ENCODE measurements at places on chromosomes 2 and 18.

GRCh38 chr2:73999881-74000597, 15.3 kb downstream of the TET3 start:
- no peak for DNase-seq

DNA sequence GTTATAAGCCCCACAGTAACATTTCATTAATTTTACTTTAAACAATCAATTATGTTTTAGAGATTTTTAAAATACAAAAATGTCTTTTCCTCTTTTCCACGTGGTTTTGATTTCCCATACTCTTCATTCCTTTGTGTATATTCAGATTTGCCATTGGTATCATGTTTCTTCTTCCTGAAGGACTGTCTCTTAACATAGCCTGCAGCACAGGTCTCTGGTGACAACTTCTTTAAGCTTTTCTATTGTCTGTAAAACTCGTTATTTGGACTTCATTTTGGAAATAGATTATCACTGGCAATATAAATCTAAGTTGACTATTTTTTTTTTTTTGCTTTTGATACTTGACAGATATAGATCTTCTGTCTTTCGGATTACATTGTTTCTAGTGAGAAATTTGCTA, 115.2 kb upstream of the KLHL29 start:
- DNase-seq, result no peak

GRCh38 chr2:69911985-69912563, 2.8 kb upstream of the MXD1 start:
- no peak for DNase-seq

GRCh38 chr2:205220559-205220958, 461.7 kb upstream of the NRP2 start:
- no peak for DNase-seq

GRCh38 chr2:130767408-130767775, 12.1 kb downstream of the AMER3 start:
- no peak for DNase-seq

- no peak for DNase-seq
Measured at GRCh38 chr2:216679658-216680024, 15.7 kb downstream of the IGFBP5 start.

- DNase-seq, result no peak
Measured at GRCh38 chr2:32484937-32485336, 128.1 kb downstream of the BIRC6 start.

- DNase-seq, result no peak
Measured at GRCh38 chr2:197908990-197909776, 104.8 kb downstream of the PLCL1 start.

DNA sequence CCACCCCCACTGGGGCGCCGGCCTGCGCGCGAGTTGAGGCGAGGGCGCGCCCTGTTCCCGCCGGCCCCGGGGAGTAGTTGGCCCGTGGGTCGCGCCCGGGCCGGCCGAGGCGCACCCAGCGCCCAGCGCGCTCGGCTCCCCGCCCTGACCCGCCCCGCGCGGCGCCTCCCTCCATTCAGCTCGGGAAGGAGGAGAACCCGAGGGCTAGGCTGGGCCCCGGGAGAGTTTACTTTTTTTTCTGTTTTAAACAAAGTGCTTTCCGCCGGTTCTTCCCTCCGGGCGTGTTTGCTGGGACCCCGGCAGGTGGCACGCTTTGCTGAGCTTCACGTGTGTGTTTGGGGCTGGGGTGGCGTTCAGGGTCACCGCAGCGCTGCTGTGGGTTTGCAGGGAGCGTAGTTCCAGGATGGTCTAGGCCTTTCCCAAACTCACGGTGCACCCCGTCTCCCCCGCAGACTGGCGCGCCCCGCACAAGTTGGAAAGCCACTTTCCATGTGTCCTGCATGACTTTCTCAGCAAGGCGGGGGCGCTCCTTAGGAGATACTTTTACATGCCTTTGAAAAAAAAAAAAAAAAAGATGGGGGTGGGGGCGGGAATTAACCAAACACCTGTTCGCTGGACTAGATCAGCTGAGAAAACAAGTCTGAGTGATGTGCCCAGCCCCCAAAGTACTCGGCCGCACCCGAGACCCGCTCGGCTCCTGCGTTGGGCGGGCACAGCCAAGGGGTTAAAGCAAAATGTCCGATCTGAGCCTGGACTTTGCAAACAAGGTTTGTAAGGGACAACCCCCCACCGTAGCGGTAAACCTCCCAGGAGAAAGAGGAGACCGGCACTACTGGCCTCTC, 825 bp downstream of the ITGA6 start:
- no peak for DNase-seq

GRCh38 chr2:160472839-160473251, 20.8 kb downstream of the RBMS1 start:
- DNase-seq, result no peak

DNA sequence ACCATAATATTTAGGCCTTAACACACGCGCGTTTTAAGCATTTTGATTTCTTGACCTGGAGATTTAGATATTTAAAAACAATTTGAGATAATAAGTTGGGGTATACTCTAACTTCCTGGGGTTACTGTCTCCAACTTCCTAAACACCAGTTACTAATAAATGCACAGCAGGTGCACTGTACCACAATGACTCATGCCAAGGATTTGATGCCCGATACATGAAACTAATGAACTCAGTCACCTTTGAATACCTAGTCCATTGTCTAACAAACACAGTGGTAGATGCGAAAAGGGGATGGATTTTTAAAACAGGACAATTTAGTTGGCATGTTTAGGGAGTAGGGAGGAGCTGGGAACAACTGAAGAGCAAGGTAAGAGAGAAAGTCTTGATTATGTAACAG, 21.2 kb downstream of the CABYR start:
- no peak for DNase-seq

DNA sequence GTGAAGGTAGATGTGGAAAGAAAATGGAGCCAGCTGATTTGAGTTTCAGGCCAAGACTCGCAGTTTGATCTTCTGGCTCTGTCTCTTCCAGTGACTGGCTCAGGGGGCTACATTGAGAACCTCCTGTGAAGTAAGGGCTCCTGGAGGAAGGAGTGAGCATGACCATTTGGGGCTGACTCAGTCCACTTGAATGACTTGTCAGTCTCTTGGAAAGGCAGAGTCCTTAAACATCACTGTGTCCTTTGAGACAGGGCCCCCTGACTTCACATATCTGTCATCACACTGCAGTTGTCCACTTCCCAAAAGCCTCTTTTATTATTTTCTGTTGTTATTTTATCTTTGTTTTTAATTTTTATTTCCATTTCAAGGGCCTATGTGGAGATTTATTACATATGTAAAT, 204.6 kb upstream of the APCDD1 start:
- no peak for DNase-seq

- DNase-seq, result no peak
Measured at GRCh38 chr18:78101091-78101490, 851.4 kb downstream of the GALR1 start.

DNA sequence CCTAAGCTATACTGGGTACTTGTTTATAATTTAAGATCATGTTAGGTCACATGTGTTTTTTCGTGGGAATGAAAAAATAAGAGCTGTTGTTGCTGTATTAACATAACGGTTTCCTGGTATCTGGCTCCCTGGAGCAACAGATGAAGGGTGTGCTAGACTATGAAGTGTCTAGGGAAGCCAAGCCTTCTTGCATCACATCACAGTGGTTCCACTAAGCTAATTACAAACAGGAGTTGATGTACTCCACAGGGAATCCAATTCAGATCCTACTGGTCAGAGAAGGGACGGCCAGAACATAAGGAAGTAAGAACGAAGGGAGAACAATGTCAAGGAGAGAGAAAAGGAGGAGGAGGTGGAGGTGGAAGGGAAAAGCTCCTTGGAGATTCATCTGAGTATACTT, 193.0 kb upstream of the CYP26B1 start:
- no peak for DNase-seq

- DNase-seq, result no peak
Measured at GRCh38 chr2:25198209-25198525, 29.8 kb upstream of the POMC start.

GRCh38 chr18:76860411-76860810, 38.1 kb downstream of the ZNF236 start:
- DNase-seq, result no peak

DNA sequence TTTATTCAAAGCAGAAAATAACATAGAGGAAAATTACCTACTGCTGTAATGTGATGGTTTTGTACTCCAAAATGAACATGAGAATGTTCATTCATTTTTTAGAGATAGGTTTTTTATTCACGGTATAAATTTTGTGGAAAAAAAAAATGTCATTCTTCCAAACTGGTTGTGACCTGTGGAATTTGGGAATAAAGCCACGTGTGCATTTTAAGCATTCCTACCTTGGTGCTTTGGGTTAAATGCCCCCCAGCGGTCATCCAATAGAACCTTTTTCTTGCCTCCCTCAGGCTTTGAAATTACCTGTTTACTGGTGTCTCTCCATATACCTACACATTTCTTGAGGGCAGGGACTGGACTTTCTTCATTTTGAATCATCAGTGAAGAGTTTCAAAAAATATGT, 740.7 kb downstream of the DPP10 start:
- DNase-seq, result no peak

DNA sequence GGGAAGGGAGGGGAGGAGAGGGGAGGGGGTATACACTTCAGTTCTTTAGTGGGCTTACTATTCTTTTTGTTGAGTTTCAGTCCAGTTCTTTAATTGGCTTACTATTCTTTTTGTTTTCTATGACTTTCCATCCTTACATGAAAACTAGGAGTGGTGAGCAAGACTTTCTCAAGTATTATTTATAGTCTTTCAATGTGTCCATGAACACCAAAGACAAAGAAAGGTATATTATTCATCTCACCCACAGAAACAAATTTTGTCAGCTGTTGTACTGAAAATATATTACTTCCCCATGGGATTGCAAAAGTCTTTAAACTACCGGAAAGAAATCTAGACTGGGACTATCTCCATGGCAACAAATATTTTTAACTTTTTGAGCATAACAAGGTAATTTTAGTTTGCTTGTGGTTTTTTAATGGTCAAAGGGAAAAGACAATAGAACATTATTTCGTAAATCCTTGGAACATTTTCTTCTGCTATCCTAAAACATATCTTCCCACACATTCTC, 17.6 kb downstream of the ADAM17 start:
- no peak for DNase-seq

DNA sequence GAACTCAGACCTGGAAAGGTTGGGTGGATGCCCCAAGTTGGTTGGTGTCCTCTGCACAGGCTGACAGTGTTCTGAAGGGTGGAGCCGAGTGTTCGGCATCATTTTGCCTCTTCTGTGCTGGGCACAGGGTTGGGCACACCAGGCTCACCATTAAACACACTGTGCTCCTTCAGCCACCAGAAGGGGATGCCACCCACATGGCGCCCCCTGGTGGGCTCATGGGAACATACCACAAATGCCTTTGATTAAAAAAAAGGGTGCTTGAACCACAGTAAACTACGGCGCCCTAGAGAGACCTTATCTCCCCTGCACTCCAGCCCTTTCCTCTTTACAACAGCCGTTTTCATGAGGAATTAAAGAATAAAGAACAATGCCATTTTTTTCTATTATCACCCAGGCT, 89.4 kb downstream of the CELF4 start:
- no peak for DNase-seq

DNA sequence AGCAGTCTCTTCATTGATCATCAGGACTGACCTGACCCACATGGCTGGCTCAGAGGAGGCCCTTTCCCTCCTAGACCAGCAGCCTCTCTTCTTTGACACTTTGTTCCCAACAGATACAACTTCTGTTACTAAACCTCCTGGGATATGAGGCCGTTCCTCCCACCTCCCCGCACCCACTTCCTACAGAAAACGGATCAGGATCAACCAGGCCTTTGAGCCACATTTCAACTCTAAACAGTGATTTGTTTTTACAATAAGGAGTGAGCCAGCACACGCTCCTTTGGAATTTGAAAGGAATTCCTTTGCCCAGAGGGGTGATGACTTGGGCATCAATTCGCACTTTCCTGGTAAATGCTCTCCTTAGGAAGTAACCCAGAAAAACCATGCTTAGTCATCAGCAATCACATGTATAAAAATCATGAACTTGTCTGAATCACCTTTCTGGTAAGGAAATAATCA, 180.4 kb downstream of the FAM124B start:
- DNase-seq, result no peak

DNA sequence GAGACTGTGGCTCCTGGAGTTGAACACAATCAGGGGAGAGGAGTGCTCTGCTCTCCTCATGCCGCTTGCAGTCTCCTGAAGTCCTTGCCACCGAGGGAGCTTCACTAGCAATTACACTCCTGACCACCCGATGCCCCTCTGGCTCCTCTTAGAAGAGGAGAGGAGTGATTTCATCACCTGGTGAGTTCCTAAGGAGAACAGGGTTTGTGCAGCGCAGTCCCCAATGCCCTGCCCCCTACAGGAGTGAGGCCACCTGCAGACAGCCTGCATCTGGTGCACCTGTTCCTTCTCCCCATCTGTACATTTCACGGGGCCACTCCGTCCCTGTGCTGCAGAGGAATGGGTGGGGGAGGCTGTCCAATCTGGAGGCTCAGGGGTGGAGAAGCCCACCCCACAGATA, 267.2 kb downstream of the HRH4 start:
- no peak for DNase-seq
